ENCODE measurements at places on chromosomes 12 and 14.

DNA sequence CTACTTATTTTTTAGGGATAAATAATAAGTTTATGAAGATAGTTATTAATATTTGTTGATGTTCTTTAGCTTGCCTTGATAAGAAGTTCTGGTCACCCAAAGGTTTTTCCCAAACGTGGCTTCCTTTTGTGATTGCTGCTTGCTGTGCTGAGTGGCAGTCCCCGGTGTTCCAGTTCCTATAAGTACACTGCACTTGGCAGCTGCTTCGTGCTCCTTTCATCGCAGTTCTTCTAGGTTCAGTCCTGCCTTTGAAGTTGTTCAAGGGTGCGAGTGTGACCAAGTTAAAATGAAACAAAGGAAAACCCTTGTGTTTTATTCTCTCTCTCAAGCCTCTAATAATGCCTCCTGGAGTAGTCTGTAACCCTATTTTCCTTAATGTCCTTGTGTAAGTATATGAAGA, 128.5 kb upstream of the ATF1 start:
- DNase-seq: no peak

- peak; percentile 31 for DNase-seq
Observed at GRCh38 chr12:120640861-120641833, 721 bp downstream of the CABP1 start.

- no peak for DNase-seq
Observed at GRCh38 chr12:62841846-62842245, 93.1 kb downstream of the PPM1H start.

DNA sequence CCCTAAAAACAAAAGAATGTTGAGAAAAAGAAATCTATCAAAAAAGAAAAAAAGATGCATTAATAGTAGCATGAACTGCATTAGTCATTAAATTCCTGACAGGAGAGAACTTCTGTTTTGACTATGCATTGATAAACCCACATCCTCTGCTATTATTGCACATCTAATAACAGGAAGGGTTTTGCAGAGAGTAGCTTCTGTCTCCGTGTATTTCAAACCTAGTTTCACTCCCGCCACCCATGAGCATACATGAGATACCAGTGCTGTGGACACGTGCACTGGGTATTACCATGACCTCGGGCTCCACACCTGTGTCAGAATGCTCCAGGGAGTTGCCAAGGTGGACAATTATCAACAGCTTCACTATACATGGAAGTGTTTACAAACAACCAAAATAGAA, 449.1 kb upstream of the SOX5 start:
- DNase-seq: no peak

DNA sequence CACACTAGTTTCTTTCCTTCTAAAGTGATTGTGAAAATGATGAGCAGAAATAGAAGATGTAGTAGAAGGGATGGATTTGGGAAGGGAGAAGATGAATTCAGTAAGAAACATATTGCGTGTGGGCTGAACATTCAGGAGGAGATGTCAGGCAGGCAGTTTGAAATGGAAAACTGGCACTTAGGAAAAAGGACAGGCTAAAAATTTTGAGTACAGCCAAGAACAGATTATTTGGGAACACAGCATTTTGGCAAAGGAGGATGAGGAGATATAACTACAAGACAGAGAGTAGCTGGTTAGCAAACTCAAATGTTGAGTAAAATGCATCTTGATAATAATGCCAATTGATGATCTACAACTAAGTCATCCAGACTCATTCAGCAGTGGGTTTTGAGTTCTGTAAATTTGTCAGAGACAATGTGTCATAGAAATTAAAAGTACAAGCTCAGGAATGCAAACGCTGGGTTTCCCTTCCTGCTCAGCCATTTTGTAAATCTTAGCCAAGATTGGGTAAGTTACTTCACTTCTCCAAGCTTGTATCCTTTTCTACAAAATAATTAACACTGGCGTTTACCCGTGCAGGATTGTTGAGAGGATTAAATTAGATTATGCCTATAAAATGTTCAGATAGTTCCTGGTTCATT, 255.0 kb downstream of the NAV3 start:
- no peak for DNase-seq

- DNase-seq: no peak
Observed at GRCh38 chr14:62322216-62322615, 560.0 kb downstream of the SNAPC1 start.

DNA sequence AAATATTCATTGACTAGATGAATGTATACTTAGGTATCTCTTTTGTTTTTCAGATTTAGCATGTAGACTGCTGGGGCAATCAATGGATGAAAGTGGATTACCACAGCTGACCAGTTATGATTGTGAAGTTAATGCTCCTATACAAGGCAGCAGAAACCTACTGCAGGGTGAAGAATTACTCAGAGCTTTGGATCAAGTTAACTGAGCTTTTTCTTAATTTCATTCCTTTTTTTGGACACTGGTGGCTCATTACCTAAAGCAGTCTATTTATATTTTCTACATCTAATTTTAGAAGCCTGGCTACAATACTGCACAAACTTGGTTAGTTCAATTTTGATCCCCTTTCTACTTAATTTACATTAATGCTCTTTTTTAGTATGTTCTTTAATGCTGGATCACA, 15.3 kb upstream of the SNAPC1 start:
- DNase-seq: no peak

GRCh38 chr12:15688838-15689625, 100.2 kb downstream of the EPS8 start:
- DNase-seq: no peak

DNA sequence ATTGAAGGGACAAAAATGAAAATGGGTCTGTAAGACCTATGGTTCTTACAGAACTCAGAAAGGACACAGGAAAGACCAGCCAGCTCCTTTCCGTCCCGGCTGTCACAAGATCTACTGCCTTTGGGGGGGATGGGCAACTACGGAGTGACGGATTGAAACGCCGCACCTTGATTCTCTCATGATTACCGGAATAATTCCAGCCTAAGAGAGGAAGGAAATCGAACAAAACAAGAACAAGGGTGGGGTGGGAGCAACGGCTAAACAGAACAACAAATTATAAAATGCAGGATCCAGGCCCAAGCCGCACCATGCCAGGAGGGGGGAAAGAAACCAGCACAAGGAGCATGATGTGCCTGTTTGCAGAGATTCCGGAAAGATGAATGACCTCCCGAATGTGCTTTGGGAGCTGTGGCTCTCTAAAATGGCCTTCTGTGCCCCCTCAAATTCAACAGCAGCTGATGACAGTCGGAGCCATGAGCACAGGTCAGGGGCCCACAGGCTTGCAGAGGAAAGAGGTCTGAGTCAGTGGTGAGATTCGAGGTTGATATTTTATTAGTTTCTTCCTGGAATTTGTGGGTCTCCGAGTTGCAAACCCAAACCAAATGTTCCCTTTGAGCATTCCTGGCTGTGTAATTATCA, 72.1 kb downstream of the SPRING1 start:
- DNase-seq: no peak

GRCh38 chr12:42372154-42372791, 46.3 kb downstream of the PPHLN1 start:
- peak; percentile 71 for DNase-seq

- no peak for DNase-seq
Observed at GRCh38 chr12:91852634-91853033, 293.0 kb downstream of the BTG1 start.

DNA sequence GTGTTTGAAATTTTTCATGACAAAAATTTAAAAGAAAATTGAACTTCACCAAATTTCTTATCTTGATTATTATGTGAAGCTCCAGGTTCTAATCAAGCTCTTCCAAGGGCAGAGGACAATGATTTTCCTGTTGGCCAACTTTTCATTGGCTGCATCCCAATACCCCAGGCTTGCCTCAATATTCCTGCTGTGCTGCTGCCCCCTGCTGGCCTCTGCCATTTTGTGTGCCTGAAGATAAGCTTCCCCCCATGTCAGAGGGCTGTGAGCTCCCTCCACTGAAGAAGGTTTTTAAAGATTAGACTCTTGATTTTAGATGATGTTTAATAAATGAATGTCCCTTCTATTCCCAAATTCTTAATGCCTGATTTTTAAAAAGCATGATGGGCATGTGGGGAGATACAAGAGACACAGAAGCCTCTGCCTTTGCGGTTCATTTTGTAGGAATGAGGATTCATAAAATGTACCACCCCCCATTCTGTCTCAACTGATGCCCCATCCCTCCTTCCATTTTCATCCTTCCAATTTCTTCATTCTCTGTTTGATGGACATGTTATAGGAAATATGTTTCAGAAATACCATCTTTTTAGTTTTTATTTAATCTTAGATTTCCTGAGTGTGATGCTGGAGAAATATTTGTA, 76.7 kb upstream of the RGS6 start:
- DNase-seq: peak; percentile 56

DNA sequence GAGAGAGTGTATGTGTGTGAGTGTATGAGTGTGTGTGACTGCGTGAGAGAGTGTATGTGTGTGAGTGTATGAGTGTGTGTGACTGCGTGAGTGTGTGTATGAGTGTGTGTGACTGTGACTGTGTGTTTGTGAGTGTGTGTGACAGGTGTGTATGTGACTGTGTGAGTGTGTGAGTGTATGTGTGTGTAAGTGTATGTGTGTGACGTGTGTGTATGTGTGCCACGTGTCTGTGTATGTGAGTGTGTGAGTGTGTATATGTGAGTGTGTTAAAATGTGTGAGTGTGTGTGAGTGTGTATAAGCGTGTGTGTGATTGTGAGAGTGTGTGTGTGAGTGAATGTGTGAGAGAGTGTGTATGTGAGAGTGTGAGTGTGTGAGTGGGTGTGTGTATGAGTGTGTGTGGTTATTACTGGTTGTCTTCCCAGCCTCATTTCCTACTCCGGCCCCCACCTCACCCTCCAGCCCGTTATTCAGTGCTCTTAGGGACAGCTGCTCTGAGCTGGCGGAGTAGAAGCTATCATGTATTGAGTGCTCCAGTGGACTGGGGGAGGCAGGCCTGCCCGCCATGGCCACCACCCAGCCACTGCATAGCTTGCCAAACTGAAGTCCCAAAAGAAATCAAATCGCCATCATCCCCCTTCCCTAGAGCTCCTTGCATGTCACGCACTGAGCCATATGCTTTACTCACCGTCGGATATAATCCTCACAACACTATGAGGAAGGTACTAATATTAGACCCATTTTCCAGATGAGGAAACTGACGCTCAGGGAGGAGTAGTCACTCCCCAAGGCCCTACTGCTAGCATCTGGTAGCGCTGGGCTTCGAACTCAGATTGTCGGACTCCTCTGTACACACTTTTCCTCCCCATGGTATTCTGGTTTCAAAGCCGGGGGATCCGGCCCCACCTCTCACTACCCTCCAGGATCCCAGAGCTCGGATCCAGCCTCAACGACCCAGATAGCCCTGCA, 10.3 kb upstream of the MYL2 start:
- DNase-seq: no peak

- DNase-seq: no peak
Observed at GRCh38 chr12:2804393-2805142, 7.9 kb upstream of the ITFG2 start.

GRCh38 chr12:22505826-22506225, 38.5 kb downstream of the C2CD5 start:
- DNase-seq: no peak

DNA sequence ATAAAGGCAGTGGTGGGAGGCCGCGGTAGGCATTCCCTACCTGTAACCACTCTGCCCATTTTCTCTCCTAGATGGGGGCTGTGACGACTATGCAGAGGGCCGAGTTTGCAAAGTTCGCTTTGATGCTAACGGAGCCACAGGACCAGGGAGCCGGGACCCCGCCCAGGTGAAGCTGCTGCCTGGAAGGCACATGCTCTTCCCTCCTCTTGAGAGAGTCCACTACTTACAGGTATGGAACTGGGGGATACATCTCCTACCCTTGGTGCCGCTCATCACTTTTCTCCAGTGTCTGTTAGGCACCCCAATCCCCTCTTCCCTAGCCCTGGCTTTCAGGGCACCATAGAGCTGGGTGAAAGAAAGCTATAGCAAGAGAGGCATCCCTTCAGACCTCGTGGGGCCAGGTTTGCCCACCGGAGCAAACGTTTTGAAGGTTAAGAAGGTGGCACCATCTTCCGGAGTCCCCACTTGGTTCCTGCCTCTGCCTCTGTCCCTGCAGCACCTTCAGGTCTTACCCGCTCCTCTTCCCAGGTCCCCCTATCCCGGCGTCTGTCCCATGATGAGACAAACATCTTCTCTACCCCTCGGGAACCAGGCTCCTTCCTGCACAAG, 2.0 kb upstream of the P3H3 start:
- DNase-seq: no peak

GRCh38 chr12:42893803-42894202, 304.3 kb upstream of the PRICKLE1 start:
- DNase-seq: no peak

DNA sequence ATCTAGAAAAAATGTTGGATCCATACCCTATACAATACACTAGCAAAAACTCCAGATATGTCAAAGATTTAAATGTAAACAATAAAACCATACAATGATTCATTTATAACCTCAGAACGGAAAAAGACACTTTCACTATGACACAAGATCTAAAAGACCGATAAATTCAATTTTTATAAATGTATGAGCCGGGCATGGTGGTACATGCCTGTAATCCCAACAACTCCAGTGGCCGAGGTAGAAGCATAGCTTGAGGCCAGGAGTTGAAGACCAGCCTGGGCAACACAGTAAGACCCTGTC, 2.5 kb upstream of the SOS2 start:
- DNase-seq: peak; percentile 71

DNA sequence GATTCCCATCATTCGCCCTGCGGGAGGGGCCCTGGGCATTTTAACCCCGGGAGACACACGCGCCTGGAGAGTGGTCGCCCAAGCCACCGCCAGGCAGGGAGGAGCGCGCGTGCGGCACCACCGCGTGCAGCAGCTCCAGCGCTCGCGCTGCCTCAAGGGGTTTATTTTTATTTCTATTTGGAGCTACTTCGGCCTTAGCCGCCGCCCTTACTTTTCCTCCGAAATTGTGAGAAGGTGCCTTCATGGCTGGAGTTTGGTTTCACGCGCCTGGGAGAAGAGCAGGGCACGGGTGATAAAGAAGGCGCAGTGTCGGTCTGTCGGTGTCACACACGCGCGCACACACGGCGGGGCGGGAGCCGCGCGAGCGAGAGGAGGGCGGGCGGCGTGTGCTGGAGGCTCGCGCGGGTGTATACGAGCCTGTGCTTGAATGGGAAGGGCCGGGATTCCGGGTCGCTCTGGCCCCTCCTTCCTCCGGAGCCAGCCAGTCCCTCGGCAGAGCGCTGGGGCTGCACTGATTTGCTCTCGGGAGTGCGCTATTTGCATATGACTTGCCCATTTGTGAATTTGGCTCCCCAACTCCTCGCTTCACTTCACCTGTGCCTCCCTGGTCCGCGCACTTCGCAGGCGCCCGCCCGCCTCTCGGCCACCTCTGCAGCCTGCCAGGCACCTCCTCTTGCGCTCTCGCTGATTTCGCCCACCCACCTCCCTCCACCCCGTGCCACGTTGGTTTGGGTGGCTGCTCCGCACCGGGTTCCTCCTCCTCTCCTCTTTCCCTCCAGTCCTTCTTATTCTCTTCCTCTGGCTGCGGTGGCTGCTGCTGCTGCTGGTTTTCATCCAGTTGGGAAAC, 932.3 kb downstream of the DIO2 start:
- DNase-seq: peak; percentile 3
